ENCODE measurements at places on chromosomes 5 and 9. TPM values are rescaled to one million over a fixed set of nuclear protein-coding genes. Genes with fewer than 3 reads are reported as not detected.

- H3K4me1 ChIP-seq: peaks cover 41% of the 10 kb centered on the region
- peak overlapping the region; percentile 20 for H3K27ac ChIP-seq
- DNase-seq: no peak
- H3K27me3 ChIP-seq: peaks cover 24% of the 10 kb centered on the region
- H3K4me3 ChIP-seq: no peak overlapping the region
These were observed 31.5 kb upstream of the NCS1 start for GRCh38 chr9:130140706-130141105.

DNA sequence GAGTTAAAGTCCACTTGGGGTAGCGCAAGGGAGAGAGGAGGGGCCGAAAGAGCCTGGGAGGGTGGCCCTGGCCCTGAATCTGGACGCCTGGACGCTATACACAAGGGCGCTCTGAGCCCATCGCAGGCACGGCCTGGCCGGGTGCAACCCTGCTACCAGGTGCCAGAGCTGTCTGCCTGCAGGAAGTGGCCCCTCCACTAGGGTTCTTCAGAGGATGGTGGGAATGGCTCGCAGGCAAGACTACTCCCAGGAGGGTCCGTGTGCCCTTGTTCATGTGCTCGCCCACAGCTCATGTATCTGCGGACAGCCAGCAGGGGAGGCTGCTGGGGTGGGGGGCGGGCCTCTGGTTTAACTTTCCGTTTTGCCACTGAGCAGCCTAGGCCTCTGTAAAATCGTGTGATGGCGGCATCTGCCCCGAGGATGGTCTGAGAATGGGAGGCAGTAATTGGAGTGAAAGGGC lies 1.4 kb upstream of the NKD2 start:
- DNase-seq: peak; percentile 24
- H3K36me3 ChIP-seq: peaks cover 1% of the 10 kb centered on the region
- no peak overlapping the region for H3K27ac ChIP-seq
- H3K4me1 ChIP-seq: peaks cover 16% of the 10 kb centered on the region

GRCh38 chr5:108061941-108062340 lies 320.0 kb downstream of the FBXL17 start:
- no peaks in the 10 kb centered on the region for H3K36me3 ChIP-seq
- no peak overlapping the region for H3K4me3 ChIP-seq
- H3K27me3 ChIP-seq: no peaks in the 10 kb centered on the region

DNA sequence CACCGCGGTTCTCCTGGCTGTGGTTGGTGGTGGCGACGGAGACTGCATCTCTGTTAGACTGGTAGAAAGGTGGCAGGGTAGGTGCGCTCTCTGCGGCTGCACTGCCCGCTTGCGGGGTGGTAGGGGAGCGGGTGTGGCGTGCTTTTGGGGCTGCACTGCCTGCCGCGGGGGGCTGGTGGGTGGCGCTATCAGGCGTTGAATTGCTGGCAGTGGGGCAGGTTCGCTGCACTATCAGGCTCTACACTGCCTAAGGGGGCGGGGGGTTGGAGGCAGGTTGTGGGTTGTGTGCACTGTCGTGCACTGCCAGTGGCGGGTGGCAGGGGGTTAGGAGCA lies 21.0 kb upstream of the TRIM52 start:
- DNase-seq: no peak
- no peak overlapping the region for H3K4me3 ChIP-seq
- H3K27me3 ChIP-seq: no peaks in the 10 kb centered on the region
- no peak overlapping the region for H3K27ac ChIP-seq

DNA sequence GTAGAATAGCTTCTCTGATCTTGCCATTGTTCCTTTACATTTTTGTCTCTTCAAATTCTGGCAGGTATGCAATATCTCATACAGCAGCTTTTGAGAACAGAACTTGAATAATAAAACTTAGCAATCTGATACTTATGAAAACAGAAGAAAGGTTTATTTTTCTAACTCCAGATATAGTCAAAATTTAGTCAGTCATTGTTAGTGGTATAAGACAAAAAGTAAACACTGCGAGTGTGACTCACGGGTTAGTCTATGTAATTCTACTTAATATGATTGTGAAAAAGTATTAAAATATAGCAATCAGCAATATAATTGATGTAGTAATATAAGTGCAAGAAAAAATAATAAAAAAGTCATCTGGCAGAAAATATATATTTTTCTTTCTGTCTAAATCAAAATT lies 910.4 kb downstream of the DNAH5 start:
- H3K27me3 ChIP-seq: no peaks in the 10 kb centered on the region
- no peak overlapping the region for H3K4me3 ChIP-seq
- H3K4me1 ChIP-seq: no peaks in the 10 kb centered on the region

DNA sequence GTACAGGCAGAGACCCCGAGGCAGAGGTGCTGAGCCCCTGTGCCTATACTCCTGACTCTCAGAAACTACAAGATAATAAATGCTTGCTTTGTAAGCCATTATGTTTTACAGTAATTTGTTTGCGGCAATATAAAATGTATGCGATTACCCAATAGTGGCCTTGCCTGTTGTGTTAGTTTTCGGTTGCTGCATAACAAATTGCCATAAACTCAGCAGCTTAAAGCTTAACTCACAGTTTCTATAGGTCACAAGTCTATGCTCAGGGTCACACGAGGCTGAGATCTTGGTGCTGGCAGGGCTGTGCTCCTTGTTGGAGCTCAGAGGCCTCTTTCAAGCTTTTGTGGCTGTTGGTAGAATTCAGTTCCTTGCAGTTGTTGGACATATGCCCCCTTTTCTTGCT lies 114.8 kb downstream of the COL23A1 start:
- no peak for DNase-seq
- H3K4me1 ChIP-seq: peaks cover 7% of the 10 kb centered on the region
- H3K36me3 ChIP-seq: peaks cover 3% of the 10 kb centered on the region
- H3K27me3 ChIP-seq: peaks cover 4% of the 10 kb centered on the region
- H3K27ac ChIP-seq: no peak overlapping the region

GRCh38 chr5:150419630-150420270 lies 7.0 kb upstream of the CD74 start:
- H3K27ac ChIP-seq: no peak overlapping the region
- H3K27me3 ChIP-seq: peaks cover 5% of the 10 kb centered on the region
- no peak overlapping the region for H3K4me3 ChIP-seq
- H3K36me3 ChIP-seq: no peaks in the 10 kb centered on the region
- H3K4me1 ChIP-seq: peaks cover 3% of the 10 kb centered on the region

- no peaks in the 10 kb centered on the region for H3K36me3 ChIP-seq
- no peak overlapping the region for H3K27ac ChIP-seq
- peaks cover 16% of the 10 kb centered on the region for H3K27me3 ChIP-seq
- H3K4me3 ChIP-seq: no peak overlapping the region
- H3K4me1 ChIP-seq: no peaks in the 10 kb centered on the region
- no peak for DNase-seq
These were observed 37.6 kb upstream of the SLCO6A1 start for GRCh38 chr5:102536323-102536928.

DNA sequence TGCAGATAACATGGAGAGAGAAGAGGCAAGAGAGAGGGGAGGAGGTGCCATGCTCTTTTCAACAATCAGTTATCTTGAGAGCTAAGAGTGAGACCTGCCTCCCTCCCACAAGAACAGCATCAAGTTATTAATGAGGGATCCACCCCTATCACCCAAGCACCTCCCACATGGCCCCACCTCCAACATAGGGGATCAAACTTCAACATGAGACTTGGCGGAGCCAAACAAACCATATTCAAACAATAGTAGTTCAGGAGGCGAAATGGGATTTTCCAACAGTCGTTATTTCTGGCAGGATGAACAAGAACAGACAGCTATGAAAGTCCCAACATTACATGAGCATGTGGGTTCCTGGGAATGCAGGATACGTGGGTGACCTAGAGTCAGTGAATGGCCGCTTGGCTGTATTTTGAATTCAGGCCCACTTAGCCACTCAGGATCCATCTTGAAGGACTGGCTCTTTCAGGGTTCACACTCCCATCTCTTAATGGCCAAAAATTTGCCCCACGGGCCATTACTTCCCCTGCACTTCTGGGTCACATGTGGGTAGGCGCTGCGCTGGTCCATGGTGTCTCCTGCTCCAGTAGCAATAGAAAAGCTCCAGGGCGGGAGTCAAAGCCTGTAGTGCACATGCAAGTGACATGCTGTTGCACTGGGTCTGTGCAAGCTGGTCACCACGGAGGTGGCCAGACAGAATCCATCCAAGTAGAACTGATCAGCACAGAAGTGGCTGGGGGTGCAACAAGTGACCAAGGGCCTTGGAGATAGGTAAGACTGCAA lies 7.1 kb upstream of the FAF2 start:
- no peak overlapping the region for H3K27ac ChIP-seq
- peaks cover 9% of the 10 kb centered on the region for H3K4me1 ChIP-seq
- no peak for DNase-seq
- H3K36me3 ChIP-seq: no peaks in the 10 kb centered on the region

GRCh38 chr5:136296846-136297245 lies 68.5 kb downstream of the TRPC7 start:
- H3K36me3 ChIP-seq: no peaks in the 10 kb centered on the region
- no peak overlapping the region for H3K4me3 ChIP-seq
- peaks cover 2% of the 10 kb centered on the region for H3K27me3 ChIP-seq
- no peak for DNase-seq
- no peak overlapping the region for H3K27ac ChIP-seq

DNA sequence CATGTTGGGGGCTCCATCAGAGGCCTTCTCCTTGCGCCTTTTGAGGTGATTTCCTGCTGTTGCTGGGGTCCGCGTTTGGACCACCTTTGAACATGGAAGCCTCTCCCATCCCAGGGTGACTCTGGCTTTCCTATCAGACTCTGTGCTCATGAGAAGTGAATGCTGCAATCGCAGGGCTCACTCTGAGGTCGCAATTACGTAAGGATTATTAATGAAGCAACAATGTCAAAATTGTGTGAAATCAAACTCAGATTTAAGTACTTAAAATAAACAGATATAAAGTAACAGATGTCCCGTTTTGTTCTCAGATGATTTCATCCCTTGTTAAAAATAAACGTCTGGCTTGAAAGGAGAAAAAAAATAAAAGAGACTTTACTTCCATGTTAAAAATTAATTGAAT lies 634.2 kb downstream of the BNC2 start:
- H3K4me1 ChIP-seq: no peaks in the 10 kb centered on the region
- H3K36me3 ChIP-seq: no peaks in the 10 kb centered on the region
- H3K4me3 ChIP-seq: no peak overlapping the region
- H3K27me3 ChIP-seq: no peaks in the 10 kb centered on the region
- no peak for DNase-seq
- H3K27ac ChIP-seq: no peak overlapping the region

DNA sequence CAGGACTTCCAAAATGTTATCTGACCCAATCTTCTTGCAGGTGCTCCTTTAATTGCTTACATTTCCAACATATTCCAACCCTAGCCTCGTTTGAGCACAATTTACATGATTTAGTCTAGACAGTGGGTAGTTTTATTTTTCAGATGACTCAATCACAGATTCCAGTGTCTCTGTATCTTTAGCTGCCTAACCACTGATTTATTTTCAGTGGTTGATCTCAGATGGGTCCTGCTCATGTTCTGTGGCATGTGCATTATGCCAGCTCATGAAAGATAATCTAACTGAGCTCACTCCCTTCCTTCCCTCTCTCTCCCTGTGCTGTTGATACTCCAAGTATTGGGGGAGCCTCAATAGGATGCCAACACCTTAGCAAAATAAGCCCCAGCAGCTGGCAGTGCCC lies 106.1 kb upstream of the ICE1 start:
- H3K4me1 ChIP-seq: no peaks in the 10 kb centered on the region
- DNase-seq: no peak
- no peaks in the 10 kb centered on the region for H3K36me3 ChIP-seq
- no peak overlapping the region for H3K27ac ChIP-seq
- no peak overlapping the region for H3K4me3 ChIP-seq
- no peaks in the 10 kb centered on the region for H3K27me3 ChIP-seq

DNA sequence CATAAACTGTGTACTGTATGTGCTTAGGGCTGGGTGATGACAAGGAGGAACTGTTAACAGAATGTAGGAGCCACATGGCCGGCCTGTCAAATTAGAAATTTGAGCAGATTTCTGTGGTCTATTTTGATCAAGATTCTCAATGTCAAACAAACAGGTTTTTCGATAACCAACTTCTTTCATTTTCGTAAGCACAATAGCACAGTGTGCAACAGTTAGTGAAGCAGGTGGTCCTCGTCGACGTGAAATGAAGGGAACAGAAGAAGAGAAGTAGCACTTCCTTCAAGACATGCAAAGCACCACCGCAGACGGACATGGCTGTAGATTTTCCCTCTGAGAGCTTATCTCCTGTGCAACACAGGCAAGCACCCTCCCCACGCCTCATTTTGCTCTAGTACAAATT lies 252.1 kb downstream of the CRB2 start:
- H3K27me3 ChIP-seq: no peaks in the 10 kb centered on the region
- no peak overlapping the region for H3K4me3 ChIP-seq
- DNase-seq: no peak
- no peak overlapping the region for H3K27ac ChIP-seq
- H3K36me3 ChIP-seq: peaks cover 3% of the 10 kb centered on the region

DNA sequence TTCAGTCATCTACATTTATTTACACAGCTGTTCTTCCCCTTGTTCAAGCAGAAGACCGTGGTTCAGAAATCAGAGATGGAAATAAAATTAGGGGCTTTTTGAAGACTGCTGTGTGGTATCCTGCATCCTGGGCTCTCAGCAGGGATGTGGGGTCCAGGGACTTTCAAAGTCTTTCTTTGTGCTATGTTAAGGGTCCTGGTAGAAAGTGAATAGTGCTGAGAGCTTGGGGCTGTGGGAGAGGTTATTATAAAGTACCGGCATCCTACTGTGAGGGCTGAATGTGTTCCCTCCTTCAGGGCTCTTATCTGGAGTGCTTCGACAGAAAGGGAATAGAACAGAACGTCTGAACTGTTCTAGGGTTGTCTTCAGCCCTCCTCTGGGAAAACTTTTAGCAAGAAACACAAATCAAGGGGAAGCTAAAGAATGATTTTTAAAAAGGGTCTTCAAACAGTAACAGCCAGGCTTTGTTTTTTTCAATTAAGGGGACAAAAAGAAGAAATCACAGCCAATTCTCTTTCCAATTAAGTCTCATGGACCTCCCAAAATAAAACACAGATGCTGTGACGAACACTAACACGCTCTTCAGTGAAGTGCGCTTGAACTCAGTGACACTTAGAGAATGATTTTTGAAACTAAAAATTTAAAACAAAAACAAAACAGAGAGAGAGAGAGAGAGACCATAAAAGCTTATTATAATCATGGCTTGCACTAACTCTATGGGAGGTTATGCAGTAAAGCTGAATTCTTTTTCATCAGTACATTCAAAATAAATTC lies 15.7 kb upstream of the SLC1A3 start:
- no peaks in the 10 kb centered on the region for H3K4me1 ChIP-seq
- no peak overlapping the region for H3K4me3 ChIP-seq
- no peaks in the 10 kb centered on the region for H3K36me3 ChIP-seq
- no peak for DNase-seq

GRCh38 chr5:151470439-151470838 lies 23.0 kb downstream of the SLC36A1 start:
- H3K4me3 ChIP-seq: no peak overlapping the region
- peaks cover 4% of the 10 kb centered on the region for H3K36me3 ChIP-seq
- no peaks in the 10 kb centered on the region for H3K4me1 ChIP-seq
- no peak overlapping the region for H3K27ac ChIP-seq
- H3K27me3 ChIP-seq: no peaks in the 10 kb centered on the region

- DNase-seq: no peak
- H3K27me3 ChIP-seq: no peaks in the 10 kb centered on the region
- H3K36me3 ChIP-seq: no peaks in the 10 kb centered on the region
These were observed 134.9 kb upstream of the FBXL7 start for GRCh38 chr5:15365070-15365469.

The C8G gene
- total RNA-seq: 3.6 TPM

The TAF11L10 gene
- total RNA-seq: not detected

The ROR2 gene
- total RNA-seq: 0.08 TPM

The DMRTA1 gene
- not detected for total RNA-seq
